ENCODE measurements at places on chromosomes 3 and 15. TPM values are rescaled to one million over a fixed set of nuclear protein-coding genes. Genes with fewer than 3 reads are reported as not detected.

GRCh38 chr15:57444877-57445513 is 68.7 kb downstream of the CGNL1 start:
- peaks cover 55% of the 10 kb centered on the region for H3K36me3 ChIP-seq
- no peak for DNase-seq
- H3K27ac ChIP-seq, result peak overlapping the region; percentile 86

DNA sequence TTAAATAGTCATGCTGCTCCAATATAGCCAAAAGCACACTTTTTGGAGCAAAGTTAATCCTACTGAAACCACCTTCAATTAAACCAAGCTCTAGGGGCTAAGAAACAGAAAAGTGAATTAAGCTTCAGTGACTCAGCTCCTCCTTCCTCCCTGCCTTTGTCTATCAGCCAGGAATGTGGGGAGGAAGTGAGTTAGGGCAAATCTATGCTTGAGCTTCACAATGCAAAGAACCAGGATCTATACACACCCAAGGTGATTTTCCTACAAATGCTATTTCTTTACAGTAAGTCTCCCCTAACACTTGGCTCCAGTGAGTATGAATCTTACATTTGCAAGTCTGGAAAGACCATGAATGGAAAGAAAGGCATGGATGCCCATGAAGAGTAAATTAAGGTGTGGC is 212.1 kb downstream of the P3H2 start:
- no peak for DNase-seq
- no peaks in the 10 kb centered on the region for H3K27me3 ChIP-seq
- no peak overlapping the region for H3K27ac ChIP-seq
- H3K4me1 ChIP-seq, result peaks cover 17% of the 10 kb centered on the region

- no peak overlapping the region for H3K4me3 ChIP-seq
- H3K36me3 ChIP-seq, result no peaks in the 10 kb centered on the region
- H3K4me1 ChIP-seq, result peaks cover 13% of the 10 kb centered on the region
- H3K27ac ChIP-seq, result no peak overlapping the region
- no peaks in the 10 kb centered on the region for H3K27me3 ChIP-seq
These were observed 17.7 kb downstream of the PRR23E start for GRCh38 chr3:127210654-127210943.

DNA sequence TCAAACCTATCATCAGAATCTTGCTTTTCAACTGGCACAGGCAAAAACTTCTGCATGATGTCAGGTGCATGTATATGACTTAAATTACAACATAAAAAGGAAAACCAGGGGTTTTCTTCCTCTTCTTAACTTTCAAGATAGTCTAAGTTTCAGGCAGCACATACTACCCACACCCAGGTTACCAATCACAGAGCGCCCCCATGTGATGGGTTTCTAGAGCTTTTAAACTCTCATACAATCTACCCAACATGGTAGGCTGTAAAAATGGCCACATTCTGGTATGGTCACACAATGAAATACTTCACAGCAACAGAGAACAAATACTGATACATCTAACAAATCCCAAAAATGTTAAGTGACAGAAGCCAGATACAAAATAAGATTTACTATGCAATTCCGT is 7.4 kb downstream of the MESD start:
- no peaks in the 10 kb centered on the region for H3K27me3 ChIP-seq
- peaks cover 27% of the 10 kb centered on the region for H3K36me3 ChIP-seq
- DNase-seq, result no peak
- peak overlapping the region; percentile 66 for H3K27ac ChIP-seq
- H3K4me3 ChIP-seq, result no peak overlapping the region

DNA sequence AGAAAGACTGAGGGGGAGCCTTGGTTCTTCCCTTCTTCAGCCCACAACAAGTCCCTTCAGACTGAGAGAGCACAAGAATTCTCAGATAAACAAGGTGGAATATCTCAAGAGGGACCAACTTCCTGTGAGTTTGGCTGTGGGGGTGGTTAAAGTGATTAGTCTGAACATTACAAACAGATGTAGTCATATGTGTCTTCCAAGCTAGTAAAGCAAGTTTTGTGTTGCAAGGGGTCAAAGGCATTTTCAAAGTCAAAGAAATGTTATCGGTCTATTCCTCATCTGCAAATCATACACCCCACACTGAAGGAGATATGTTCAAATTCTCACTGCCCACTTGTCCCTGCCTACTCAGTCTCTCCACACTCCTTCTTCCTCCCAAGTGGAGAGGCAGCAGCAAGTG is 242.5 kb downstream of the FAM43A start:
- peaks cover 13% of the 10 kb centered on the region for H3K4me1 ChIP-seq
- no peak overlapping the region for H3K4me3 ChIP-seq
- DNase-seq, result no peak

DNA sequence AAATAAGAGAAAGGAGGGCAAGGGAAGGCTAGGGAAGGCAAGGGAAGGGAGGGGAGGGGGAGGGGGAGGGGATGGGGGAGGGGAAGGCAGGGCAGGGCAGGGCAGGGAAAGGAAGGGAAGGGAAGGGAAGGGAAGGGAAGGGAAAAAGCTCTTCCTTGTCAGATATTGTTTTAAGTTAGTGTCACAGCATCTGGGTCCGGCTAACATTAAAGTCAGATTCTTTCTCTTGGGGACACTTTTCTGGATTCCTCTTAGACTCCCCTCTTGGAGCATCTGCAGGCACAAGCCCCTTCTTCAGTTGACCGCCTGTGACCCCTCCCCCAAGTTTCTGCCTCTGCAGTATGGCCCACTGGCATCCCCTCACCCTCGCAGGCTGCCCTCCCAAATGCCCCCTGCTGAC is 26.0 kb downstream of the BFSP2 start:
- DNase-seq, result no peak
- H3K36me3 ChIP-seq, result no peaks in the 10 kb centered on the region
- H3K27me3 ChIP-seq, result no peaks in the 10 kb centered on the region
- H3K4me1 ChIP-seq, result peaks cover 5% of the 10 kb centered on the region
- H3K4me3 ChIP-seq, result no peak overlapping the region

GRCh38 chr3:93923006-93923405 is 50.7 kb downstream of the PROS1 start:
- H3K4me3 ChIP-seq, result no peak overlapping the region
- no peak for DNase-seq
- H3K27me3 ChIP-seq, result no peaks in the 10 kb centered on the region
- H3K4me1 ChIP-seq, result no peaks in the 10 kb centered on the region

GRCh38 chr15:98547741-98548138 is 100.6 kb upstream of the IGF1R start:
- peaks cover 50% of the 10 kb centered on the region for H3K27me3 ChIP-seq
- H3K36me3 ChIP-seq, result no peaks in the 10 kb centered on the region
- no peak overlapping the region for H3K27ac ChIP-seq
- H3K4me3 ChIP-seq, result peak overlapping the region; percentile 78

The FAM81A gene
- 2.4 TPM for total RNA-seq

The MOBP gene
- total RNA-seq, result 0.39 TPM

The CFAP161 gene
- not detected for total RNA-seq

The SCN11A gene
- 0.27 TPM for total RNA-seq

The CGNL1 gene
- total RNA-seq, result 67.1 TPM

The CSK gene
- 55.9 TPM for total RNA-seq

The RBMS3 gene
- 6.7 TPM for total RNA-seq

Measured in WTC11 (cell line).